ENCODE measurements at places on chromosomes 6 and 20.

- no peak for DNase-seq
These were observed 9.3 kb downstream of the HLA-DOA start for GRCh38 chr6:33000055-33000454.

DNA sequence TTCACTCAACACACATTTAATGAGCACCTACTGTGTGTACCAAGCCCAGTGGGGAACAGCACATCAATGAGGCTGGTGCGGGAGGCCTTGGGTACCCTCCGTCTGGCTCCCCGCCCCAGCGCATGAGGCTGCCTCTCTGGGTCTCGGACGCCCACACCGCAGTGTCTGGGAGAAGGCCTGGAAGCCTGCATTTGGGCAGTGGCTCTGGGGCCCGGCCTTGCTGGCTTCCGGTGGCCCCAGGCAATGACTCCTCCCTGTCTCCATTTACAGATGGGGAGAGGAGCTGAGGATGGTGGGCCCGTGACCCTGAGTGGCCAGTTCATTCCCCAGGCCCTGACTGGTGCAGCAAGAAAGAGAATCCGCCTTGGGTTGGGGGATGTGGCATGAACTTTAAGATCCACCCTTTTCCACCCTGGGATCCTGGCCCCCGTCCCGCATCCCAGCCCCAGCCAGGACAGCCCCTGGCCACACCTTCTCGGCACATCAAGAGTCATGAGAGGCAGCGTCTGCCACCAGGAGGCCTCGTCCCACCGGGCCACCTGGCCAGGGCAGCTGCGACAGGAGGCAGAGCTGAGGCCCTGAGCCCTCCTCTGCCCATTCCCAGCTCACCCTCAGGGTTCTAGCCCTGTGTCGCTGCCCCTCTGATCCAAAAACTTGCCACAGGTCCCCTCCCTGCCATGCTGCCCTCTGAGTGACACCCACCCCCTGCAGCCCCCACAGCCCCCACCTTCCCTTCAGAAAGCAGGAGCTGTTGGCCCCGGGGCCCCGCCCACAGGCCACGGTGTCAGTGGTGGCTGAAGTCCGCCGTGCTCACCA is 17.5 kb upstream of the MRGBP start:
- no peak for DNase-seq

DNA sequence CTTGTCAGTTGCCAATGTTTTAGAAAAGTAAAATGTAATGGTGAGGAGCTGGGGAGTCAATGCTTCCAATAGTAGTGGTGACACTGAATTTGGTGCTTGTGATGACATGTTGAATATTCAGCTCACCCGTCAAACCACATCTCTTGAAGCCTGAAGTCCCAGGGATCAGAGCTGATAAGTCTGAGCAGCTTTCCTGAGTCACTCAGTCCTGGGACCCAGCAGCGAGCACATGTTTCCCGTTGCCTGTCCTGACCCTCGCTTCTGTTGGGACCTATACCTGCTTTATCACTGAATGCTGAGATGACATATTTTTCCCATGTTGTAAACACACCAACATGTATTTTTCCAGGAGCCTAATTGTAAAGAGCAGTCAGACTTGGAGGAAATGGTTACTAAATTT is 693.6 kb downstream of the QKI start:
- no peak for DNase-seq

GRCh38 chr6:36964349-36964748 is 9.8 kb downstream of the PI16 start:
- DNase-seq, result no peak

DNA sequence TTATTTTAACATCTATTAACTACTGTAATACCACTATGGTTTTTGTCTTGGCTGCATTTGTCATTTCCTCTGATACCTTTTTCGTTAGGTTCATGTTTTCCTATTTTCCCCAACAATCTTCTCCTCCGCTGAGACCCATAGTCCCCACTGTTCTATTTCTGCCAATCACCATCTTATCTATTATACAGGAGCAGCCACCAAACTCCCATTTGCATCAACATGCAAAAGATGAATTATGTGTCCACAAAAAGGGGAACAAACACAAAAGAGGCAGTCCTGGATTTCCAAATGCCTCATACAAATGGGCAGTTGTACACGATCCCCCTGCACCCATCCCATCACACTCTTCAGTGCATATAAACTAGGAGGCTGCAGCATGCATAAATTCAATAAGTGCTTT is 121.7 kb upstream of the MYLIP start:
- no peak for DNase-seq

DNA sequence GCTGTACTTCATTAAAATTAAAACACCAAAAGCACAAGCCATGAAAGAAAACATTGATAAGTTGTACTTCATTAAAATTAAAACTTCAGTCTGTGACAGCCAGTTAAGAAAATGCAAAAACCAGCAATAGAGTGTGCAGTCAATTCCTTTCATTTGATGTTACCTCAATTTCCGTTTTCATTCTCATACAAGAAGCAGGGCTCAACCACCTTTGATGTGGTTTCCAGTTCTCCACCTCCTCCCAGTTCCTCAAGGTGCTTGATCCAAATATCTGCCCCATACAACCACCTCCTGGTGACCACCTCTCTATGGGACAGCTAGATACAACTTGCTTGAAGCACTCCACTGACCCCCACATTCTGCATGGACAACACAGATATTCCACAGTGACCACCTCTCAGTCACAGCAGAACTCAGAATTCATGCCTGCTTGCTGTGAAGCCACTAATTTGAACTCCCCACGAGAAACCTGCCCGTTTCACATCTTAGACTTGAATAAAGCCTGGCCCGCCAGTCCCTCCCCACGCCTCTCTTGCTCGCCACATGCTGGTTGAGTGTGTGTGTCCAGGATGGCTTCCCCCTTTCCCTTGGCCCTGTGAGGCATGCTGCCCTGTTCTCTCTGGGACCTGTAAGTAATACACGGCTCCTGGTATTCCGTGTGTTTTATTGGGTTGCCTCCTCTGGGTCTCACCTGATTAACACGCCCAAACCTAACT is 66.1 kb downstream of the FAM50B start:
- DNase-seq, result no peak

Measured in posterior cingulate gyrus (tissue), 11 donors.